ENCODE measurements at places on chromosomes 4 and X.

DNA sequence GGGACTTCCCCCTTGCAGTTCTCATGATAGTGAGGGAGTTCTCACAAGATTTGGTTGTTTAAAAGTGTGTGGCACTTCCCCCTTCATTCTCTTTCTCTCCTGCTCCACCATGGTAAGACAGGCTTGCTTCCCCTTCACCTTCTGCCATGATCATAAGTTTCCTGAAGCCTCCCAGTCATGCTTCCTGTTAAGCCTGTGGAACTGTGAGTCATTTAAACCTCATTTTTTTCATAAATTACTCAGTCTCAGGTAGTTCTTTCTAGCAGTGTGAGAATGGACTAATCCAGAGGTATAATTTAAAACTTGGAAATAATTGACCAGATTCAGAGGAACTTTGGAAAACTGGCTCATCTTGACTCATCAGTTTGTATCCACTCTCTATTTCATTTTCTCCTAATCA is 129.0 kb downstream of the TMEM47 start:
- DNase-seq, result no peak
- H3K27me3 ChIP-seq, result no peaks in the 10 kb centered on the region
- no peaks in the 10 kb centered on the region for H3K4me1 ChIP-seq
- H3K4me3 ChIP-seq, result no peak overlapping the region
- H3K27ac ChIP-seq, result no peak overlapping the region

- no peak for DNase-seq
- H3K4me1 ChIP-seq, result no peaks in the 10 kb centered on the region
- H3K4me3 ChIP-seq, result no peak overlapping the region
Measured at GRCh38 chr4:145888393-145888792, 50.2 kb downstream of the ZNF827 start.

DNA sequence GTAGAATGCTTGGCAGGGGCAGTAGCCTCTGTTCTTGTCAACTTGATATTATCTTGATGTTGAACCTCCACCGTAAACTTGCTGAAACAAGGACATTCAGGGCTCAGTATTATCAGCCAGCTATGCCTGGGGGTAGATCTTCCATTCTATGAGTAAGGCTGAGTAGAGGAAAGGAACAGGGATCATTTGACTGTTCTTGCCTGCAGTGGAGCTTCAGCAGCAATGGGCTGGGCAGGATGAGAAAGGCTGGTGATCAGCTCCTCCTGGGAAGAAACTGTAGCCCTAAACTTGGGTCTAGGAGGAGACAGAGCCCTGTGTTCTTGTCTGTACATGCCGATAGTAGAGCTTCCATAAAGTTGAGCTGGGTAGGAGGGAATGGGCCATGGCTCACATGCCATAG is 127.2 kb downstream of the CCSER1 start:
- no peaks in the 10 kb centered on the region for H3K27me3 ChIP-seq
- H3K4me3 ChIP-seq, result no peak overlapping the region
- no peaks in the 10 kb centered on the region for H3K36me3 ChIP-seq
- DNase-seq, result no peak
- no peak overlapping the region for H3K27ac ChIP-seq

DNA sequence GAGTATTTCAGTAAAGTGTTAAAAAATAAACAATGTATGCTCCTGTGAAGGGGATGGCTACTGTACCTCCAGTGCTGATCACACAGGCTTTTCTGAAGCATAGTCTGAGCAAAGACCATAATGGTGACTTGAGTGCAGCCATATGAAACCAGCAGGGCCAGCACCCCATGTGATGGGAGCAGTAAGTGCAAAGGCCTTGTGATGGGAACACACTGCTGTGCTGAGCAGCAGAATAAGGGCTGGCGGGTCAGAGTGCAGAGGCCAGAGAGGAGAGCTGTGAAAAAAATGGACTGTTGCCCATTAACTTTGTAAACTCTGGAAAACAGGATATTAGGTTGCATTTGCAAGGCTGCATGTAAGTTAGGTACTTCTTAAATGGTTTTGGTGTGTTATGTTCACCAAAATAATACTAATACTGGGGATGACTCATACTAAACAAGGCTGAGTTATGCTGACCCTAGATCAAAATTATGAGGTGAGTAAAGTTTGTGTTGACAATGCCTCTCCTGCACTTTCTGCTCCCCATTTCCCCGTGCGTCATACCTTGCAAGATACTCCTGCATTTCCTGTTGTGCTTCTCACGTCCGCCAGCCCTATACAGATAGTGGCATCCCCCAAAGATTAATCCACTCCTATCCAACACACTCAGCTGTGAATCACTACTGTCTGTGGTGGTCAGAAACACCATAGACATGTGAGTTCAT is 67.0 kb upstream of the FAM9A start:
- no peak overlapping the region for H3K27ac ChIP-seq
- H3K4me3 ChIP-seq, result no peak overlapping the region
- no peaks in the 10 kb centered on the region for H3K4me1 ChIP-seq
- no peaks in the 10 kb centered on the region for H3K36me3 ChIP-seq
- DNase-seq, result no peak

GRCh38 chrX:102866981-102867656 is 70.0 kb upstream of the RAB40AL start:
- no peaks in the 10 kb centered on the region for H3K36me3 ChIP-seq
- H3K27me3 ChIP-seq, result no peaks in the 10 kb centered on the region
- H3K27ac ChIP-seq, result no peak overlapping the region
- H3K4me3 ChIP-seq, result no peak overlapping the region
- no peaks in the 10 kb centered on the region for H3K4me1 ChIP-seq

- no peak for DNase-seq
- no peaks in the 10 kb centered on the region for H3K4me1 ChIP-seq
- H3K36me3 ChIP-seq, result no peaks in the 10 kb centered on the region
- H3K27me3 ChIP-seq, result no peaks in the 10 kb centered on the region
Measured at GRCh38 chr4:158129694-158130093, 43.1 kb downstream of the GASK1B start.

GRCh38 chr4:121239951-121240350 is 75.8 kb upstream of the TNIP3 start:
- no peaks in the 10 kb centered on the region for H3K36me3 ChIP-seq
- no peak overlapping the region for H3K4me3 ChIP-seq
- no peak for DNase-seq
- peaks cover 3% of the 10 kb centered on the region for H3K4me1 ChIP-seq

GRCh38 chr4:54657185-54657550 is 589 bp upstream of the KIT start:
- H3K4me1 ChIP-seq, result peaks cover 13% of the 10 kb centered on the region
- H3K27me3 ChIP-seq, result peaks cover 34% of the 10 kb centered on the region
- H3K36me3 ChIP-seq, result no peaks in the 10 kb centered on the region

GRCh38 chr4:156193800-156194199 is 240.1 kb upstream of the CTSO start:
- H3K36me3 ChIP-seq, result no peaks in the 10 kb centered on the region
- H3K27me3 ChIP-seq, result no peaks in the 10 kb centered on the region
- no peak overlapping the region for H3K27ac ChIP-seq
- no peaks in the 10 kb centered on the region for H3K4me1 ChIP-seq
- DNase-seq, result no peak

GRCh38 chr4:99061048-99061700 is 27.4 kb downstream of the ADH5 start:
- no peak for DNase-seq
- no peak overlapping the region for H3K4me3 ChIP-seq
- H3K36me3 ChIP-seq, result peaks cover 38% of the 10 kb centered on the region
- H3K27me3 ChIP-seq, result no peaks in the 10 kb centered on the region
- no peak overlapping the region for H3K27ac ChIP-seq

- no peaks in the 10 kb centered on the region for H3K36me3 ChIP-seq
- no peak for DNase-seq
- no peaks in the 10 kb centered on the region for H3K27me3 ChIP-seq
- no peak overlapping the region for H3K27ac ChIP-seq
Measured at GRCh38 chrX:154799556-154800348, 5.5 kb downstream of the MPP1 start.

GRCh38 chr4:154597798-154598774 is 7.5 kb upstream of the FGA start:
- DNase-seq, result no peak
- no peak overlapping the region for H3K27ac ChIP-seq
- no peaks in the 10 kb centered on the region for H3K4me1 ChIP-seq
- no peaks in the 10 kb centered on the region for H3K36me3 ChIP-seq
- H3K27me3 ChIP-seq, result peaks cover 6% of the 10 kb centered on the region

- H3K4me3 ChIP-seq, result no peak overlapping the region
- H3K36me3 ChIP-seq, result no peaks in the 10 kb centered on the region
- no peak overlapping the region for H3K27ac ChIP-seq
- DNase-seq, result peak; percentile 66
Measured at GRCh38 chrX:12771445-12772069, 19.7 kb upstream of the PRPS2 start.
